ENCODE measurements at places on chromosomes 7 and 10. TPM values are rescaled to one million over a fixed set of nuclear protein-coding genes. Genes with fewer than 3 reads are reported as not detected.
A peak's percentile ranks its signal among the peaks of the same experiment; 100 is the strongest.

- DNase-seq, result no peak
Observed at GRCh38 chr10:33913194-33913593, 578.7 kb upstream of the NRP1 start.

DNA sequence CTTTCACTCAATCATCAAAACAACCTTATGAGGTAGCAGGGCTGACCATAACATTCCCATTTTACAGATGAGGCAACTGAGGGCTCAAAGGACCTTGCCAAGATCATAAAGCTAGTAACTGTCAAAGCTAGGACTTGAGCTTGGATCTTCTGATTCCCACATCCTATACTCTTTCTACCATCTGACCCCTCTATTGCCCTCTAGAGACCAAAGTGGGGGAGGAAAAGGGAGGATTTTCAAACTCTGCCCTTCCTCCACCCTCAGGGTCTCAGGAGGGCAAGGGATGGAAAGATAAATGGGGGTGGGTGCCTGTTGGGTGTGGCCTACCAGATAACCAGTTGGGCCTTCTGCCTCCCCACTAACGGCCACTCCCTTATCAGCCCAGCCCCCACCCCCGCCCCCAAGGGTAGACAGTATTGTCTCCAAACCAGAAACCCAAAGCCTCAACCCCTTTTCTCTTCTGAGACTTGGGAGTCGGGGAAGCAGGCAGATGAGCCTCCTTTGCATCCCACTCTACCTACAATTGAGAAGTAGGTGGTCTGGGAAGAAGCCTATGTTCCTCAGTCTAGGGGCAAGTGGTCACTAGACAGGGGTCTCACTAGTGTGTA, 7.9 kb downstream of the LDB1 start:
- DNase-seq, result no peak

The IGFBP3 gene
- total RNA-seq, result 30.9 TPM

The HKDC1 gene
- total RNA-seq, result 37.8 TPM

DNA sequence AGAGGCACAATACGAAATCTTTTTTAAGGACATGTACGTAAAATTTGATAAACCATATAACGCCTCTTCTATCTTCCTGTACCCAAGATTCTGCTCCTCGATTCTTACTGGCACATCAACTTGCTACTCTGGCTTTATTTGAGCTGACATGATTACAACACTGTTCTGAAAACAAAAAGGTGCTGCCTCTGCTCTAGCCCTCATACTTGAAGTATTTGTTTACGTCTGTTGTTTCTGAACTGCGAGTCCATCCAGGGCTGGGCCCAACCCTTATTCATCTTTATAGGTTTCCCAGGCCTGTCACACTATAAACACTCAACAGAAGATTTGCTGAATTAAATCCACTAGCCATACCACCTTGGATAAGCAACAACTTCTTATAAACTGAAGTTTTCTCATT, 96.2 kb upstream of the SVIL start:
- DNase-seq, result no peak

DNA sequence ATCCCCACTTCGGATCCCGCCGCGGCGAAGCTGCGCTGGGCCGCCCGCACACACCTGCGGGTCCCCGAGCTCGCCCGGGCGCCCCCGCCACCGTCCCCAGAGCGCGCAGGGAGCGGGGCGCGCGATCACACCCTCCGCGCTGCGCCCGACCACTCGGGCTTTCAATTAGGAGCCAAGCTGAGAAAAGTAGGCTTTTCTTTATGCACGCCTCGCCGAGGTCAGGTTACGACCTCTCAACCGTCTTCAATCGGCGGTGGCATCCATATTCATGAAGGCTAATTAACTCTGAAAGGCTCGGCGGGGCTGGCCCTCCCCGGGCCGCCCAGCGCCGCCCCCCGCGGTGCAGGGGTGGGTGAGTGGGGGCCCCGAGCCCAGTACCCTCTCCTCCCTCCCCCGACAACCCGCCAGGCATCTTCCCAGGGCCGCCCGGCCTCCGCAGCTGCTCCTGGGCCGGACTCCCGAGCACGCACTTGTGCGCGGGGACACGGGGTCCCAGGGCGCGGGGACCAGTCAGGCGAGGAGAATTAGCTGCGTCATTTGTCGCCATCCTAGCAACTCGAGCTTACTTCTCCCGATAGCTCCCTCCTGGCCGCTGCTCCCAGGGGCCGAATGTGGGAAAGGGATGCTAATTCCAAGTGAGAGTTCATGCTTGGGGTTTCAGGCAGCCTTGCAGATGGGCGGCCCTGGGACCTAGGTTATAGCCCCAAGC, 155.5 kb upstream of the LYZL2 start:
- peak; percentile 74 for DNase-seq

GRCh38 chr7:140060788-140061606, 1.8 kb downstream of the PARP12 start:
- DNase-seq, result peak; percentile 46
